ENCODE measurements at places on chromosomes 5 and 9.
A peak's percentile ranks its signal among the peaks of the same experiment; 100 is the strongest.

DNA sequence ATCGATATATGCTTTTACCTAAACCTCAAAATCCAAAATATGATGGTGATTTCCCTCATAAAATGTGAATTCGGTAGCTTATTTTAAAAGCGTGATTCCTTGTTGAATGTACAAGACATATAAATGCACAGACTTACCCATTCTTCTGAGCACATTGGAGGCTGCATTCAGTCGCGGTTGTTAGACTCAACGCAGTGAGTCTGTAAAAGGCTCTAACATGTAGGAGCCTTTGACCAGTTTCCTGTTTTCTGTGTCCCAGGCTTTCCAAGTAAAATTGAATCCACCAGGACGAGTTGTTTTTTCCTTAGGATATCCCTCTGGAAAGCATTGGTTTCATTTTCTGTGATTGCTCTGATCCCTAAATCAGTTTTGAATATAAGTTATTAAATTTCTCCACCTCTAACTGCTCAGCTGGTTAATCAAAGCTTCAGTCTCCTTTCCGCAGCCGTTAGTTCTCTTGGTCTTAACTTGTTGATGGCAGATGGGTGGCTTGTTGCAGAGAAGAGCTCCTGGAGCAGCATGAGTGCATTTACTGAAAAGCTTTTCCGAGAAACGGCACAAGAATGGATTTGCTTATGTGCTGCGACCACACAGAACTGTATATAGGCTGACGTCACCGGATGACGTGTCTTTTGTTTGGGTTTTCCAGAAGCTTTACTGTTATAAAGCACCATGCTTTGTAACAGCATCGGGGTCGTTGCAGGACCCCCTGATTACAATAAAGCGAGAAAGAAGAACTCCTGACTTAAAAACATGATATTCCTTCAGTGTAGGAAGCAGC, at the start of gene LRRTM2:
LRRTM2 (minus strand) TSS at position 565 of the 781 bp plus-strand sequence; CDS start at position 141, 424 bp downstream.
- no peak for DNase-seq

DNA sequence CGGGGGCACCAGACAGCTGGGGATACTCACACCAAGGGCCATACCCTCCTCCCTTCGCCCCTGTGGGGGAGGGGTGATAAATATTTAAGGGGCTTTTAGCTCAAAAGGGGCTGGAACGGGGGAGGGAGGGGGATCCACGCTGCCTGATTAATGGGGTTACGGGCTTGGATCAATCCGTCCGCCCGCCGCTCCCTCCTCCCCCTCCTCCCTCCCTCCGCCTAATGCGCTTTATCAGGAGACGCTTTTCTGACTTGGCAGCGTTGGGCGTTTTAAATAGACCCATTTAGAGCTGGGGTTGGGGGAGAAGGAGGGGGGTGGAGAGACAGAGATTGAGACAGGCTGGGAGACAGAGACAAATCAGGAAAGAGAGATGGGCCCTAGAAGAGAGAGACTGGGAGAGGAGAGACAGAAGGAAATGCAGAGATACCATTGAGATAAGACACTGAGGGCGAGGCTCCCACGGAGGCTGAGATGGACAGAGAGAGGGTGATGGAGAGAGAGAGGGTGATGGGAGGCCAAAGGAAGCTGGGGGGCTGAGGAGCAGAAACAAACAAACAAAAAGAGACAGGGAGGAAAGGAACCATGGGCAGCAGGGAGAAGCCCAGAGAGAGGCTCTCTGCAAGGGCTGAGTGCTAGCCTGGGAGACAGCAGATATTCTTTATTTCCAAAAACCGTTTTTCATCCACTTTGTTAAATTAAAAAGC, 10.3 kb downstream of the CNTFR start:
- DNase-seq, result no peak

DNA sequence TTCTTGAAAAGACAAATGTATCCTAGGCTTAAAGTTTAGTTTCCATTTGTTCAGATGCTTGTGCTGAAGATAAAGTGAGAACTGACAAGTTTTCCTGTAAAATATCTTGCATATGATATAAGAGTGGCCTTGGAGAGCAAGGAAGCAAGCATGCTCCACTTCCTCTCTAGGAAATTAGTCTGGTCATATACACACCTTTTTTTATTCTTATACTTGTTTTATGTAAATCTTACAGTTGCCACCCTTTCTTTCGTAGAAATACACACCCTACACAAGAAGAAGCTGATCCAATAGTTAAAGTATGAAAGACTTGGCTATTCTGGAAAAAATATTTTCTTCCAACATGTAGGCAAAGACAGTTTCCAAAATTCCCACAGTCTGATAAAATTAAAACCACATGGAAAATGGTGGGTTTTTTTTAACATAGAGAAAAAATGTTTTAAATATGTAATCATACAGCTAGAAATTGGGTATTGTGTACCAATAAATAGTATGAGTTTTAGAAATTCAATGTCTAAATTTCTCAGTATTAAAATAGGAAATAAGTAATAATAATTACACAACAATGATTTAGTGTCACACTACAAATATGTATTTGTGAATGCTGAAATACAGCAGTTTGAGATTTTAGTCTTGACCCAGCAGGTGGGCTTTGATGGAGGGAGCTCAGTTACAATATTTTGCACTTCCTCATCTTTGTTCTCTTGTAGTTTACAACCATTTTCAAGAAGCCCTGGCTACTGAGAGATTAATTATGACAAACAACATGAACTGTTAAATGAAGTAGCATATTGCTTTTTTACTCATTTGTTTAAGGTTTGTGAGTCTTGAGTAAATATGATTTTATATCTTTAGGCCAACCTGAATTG, 185.7 kb upstream of the GNA14 start:
- no peak for DNase-seq

DNA sequence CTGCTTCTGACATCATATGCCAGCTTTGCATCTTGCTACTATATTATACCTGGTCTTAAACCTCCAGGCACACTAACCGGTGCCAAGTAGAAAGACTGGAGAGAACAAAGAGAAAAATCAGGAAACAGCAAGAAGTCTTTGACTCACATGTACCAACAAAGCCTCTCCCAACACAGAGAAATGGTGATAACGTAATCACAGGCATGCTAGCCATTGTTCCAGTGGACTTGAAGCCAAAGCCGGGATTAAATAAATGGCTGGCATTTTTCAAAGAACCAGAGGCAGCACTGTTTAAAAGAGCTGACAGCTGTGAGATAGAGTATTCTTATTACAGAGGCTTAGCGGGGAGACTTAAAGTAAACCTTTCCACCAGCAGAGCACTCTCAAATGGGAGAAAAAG, 148.4 kb upstream of the NFIL3 start:
- no peak for DNase-seq

DNA sequence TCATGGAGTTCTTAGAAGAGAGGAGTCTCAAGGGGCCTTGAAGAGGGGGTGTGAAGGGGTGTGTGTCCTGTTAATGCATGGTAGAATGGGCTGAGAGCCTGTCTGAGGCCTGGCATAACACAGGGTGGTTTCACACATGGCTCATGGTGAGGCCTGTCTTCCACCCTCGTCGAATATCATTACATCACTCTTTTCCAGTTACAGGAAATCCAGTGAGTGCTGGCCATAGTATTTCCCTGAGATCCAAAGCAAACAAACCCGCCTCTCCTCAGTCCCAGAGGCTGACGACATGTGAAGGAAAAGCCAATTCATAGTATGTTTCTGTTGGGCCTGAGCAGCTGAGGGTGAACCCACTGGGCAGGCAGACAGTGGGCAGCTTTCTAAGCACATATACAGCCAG, 159.4 kb upstream of the NR3C1 start:
- no peak for DNase-seq

GRCh38 chr5:151150471-151151262, 6.9 kb downstream of the ANXA6 start:
- DNase-seq, result peak; percentile 52

GRCh38 chr9:129539446-129539845, 81.5 kb downstream of the C9orf50 start:
- no peak for DNase-seq

DNA sequence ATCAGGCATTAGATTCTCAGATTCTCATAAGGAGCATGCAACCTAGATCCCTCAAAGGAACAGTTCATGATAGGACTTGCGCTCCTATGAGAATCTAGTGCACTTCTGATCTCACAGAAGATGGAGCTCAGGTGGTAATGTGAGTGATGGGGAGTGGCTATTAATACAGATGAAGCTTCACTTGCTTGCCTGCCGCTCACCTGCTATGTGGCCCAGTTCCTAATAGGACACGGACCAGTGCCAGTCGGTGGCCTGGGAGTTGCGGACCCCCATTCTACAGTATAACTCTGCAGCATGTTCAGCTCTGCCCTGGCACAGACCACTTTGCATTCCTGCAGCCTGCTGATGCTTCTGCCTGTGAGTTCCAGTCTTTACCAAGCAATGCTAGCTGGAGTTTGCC, 581.3 kb upstream of the KLF4 start:
- DNase-seq, result no peak

DNA sequence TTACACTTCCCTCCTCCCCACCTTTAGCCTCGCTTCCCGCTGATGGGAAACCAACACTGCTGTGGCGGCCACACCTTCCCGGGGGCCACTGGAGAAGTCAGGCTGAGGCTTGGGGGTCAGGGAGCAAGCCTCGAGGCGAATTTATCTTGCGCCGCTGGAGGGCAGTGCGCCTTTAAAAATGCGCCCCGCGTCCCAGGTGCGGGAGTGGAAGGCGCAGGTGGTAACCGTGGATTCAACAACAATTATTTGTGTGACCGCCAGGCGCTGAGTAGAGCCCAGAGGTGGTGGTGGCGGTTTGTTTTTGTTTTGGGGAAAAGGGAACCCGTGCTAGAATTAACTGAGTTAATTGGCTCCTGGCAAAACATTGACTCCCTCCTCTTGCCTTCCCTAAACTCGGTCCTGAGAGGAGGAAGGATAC, 1.1 kb downstream of the CFAP77 start:
- peak; percentile 29 for DNase-seq

DNA sequence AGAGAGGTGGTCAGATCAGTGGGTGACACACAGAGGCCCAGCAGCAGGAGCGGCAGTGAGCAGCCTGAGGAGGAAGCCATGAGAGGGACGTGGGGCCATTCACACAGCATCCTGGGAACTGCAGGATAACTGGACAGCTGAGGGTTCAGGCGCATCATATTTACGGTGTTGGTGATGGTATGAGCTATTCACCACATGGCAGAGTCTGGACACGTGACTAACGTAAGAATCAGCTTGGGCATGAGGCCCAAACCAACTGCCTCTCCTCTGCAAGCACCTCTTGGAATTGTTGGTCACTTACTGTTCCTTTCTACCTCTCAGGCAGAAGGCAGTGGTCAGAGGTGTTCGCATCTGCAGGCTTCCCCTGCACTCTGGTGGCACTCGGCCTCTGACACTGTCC, 141.1 kb downstream of the ENTREP1 start:
- no peak for DNase-seq

DNA sequence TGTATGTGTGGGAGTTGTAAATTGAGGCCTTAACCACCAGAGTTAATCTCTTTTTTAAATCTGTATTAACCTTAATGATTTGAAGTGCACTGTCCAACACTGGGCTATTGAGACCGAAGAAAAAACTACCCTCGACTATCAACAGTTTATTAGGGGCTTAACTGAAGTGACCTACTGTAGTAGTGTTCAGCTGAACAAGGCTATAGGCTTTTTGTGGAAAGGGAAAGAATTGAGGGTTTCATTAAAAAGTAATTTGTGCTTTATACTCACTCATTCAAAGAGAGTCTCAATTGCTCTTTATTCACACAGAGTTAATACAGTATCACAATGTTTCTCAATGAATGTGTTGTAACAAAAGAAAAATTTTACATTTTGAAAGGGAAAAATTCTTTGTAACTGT, 267.5 kb downstream of the SLF1 start:
- no peak for DNase-seq

DNA sequence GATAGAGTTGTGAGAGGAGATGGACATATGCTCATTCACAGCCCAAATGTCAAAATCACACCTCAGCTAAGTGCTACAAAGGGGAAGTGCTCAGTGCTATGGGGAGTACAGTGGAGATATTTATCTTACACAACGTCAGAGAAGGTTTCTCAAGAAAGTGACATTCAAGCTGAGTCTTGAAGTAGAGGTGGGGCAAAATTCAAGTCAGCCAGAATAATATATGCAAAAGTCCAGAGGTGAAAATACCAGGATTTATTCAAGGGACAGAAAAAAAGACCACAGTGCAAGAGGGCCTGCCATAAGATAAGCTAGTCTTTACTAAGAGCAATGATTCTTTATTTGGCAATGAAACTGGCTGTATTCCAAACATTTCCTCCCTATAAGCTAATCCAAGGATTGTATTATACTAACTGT, 327.8 kb upstream of the PIK3R1 start:
- no peak for DNase-seq

- DNase-seq, result no peak
Observed at GRCh38 chr9:72980600-72981265, 27.9 kb upstream of the ALDH1A1 start.

DNA sequence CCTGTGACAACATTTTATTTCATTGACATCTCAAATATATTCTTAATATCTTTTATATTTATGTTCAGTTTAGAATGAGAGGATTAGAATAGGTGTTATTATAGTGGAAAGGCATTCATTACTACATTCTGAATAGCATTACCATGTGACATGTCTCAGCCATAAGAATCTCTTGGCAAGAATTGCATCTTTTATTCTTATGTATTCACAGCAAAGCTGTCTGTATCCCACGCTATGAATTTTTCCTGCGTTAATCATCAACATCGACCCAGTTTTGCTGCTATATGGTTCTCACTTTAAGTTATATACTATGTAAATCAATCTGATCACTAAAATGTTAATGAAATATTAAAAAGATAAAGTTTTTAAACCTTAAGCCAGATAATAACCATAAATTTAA, 248.6 kb downstream of the TMEM232 start:
- no peak for DNase-seq

GRCh38 chr9:6247266-6247665, 31.7 kb downstream of the IL33 start:
- no peak for DNase-seq

GRCh38 chr5:159345861-159346260, 15.6 kb upstream of the IL12B start:
- DNase-seq, result no peak

- no peak for DNase-seq
Observed at GRCh38 chr5:181281077-181281983, 20.4 kb upstream of the TRIM52 start.
